ENCODE measurements at places on chromosomes 2 and 18. TPM values are rescaled to one million over a fixed set of nuclear protein-coding genes. Genes with fewer than 3 reads are reported as not detected.
A peak's percentile ranks its signal among the peaks of the same experiment; 100 is the strongest.

Gene GRB14
- total RNA-seq, result 6.2 TPM

Gene BOLA3
- 15.3 TPM for total RNA-seq

Gene BMP10
- total RNA-seq, result not detected

DNA sequence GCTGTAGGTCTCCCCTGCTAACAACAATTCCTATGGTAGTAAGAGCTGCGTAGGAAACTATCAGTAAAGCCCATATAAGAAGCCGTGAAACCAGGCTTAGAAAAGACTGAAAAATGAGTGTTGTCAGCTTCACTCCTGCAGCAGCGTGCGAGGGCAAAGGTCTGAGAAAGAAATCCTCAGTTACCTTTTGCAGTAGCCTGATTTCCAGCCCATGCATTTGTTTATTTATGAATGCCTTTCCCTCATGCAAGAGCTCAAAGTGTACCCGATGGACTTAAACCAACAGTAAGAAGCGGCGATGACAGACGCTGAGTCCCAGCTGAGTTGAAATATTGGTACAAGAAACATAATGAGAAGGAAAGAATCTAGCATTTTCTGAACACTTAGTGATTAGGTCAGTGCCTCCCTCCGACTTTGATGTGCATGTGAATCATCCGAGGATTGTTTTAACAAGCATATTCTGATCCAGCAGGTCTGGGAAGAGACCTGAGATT is 15.0 kb upstream of the POLI start:
- H3K4me1 ChIP-seq, result peaks cover 6% of the 10 kb centered on the region
- H3K27me3 ChIP-seq, result no peaks in the 10 kb centered on the region
- no peak for DNase-seq
- no peak overlapping the region for H3K27ac ChIP-seq
- no peak overlapping the region for H3K4me3 ChIP-seq
- no peaks in the 10 kb centered on the region for H3K36me3 ChIP-seq

GRCh38 chr2:133766164-133766832 is 198.0 kb upstream of the NCKAP5 start:
- H3K4me3 ChIP-seq, result no peak overlapping the region
- no peak for DNase-seq
- H3K27me3 ChIP-seq, result no peaks in the 10 kb centered on the region
- H3K4me1 ChIP-seq, result no peaks in the 10 kb centered on the region
- H3K27ac ChIP-seq, result no peak overlapping the region

DNA sequence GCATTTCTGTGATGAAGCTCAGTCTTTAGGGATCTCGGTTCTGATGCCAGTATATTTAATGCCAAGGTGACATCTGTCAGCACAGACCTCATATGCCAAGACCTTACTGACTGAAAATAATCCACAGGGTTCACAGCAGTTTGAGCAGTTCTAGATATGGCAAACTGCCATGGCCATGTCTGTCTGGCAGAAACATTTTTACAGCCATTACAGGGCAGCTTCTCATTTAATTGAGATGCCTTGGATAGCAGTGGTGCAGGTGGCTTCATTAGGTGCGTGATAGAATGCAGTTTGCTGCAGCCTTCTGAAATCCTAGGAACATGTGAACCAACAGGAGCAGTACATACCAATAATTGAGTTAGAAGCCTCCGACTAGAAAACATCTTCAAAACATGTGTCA is 510.6 kb downstream of the XIRP2 start:
- DNase-seq, result no peak
- H3K36me3 ChIP-seq, result no peaks in the 10 kb centered on the region
- no peaks in the 10 kb centered on the region for H3K27me3 ChIP-seq
- no peaks in the 10 kb centered on the region for H3K4me1 ChIP-seq
- no peak overlapping the region for H3K4me3 ChIP-seq

- H3K4me3 ChIP-seq, result no peak overlapping the region
- peaks cover 3% of the 10 kb centered on the region for H3K4me1 ChIP-seq
- no peaks in the 10 kb centered on the region for H3K36me3 ChIP-seq
Observed at GRCh38 chr18:48934723-48935432, 15.9 kb downstream of the SMAD7 start.

DNA sequence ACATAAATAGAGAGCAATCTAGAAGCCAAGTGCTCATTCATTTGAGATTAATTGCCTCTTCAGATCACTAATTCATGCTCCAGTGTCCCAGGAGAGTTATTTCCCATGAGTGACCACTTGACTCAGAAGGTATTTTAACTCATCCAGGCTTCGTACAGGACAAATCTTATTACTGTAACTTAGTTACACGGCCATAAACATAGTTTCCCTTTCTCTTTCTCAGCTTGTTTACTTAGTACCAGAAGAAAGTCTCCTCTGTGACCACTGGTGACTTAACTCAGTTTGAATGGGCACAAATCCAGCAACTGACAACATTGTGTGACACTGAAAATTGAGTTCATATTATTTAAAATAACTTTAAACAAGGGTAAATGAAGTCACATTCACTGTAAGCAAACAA is 25.3 kb downstream of the MMADHC start:
- no peaks in the 10 kb centered on the region for H3K27me3 ChIP-seq
- no peak for DNase-seq

GRCh38 chr2:74528600-74529356 is 728 bp downstream of the AUP1 start:
- peak overlapping the region; percentile 52 for H3K4me3 ChIP-seq
- peaks cover 5% of the 10 kb centered on the region for H3K36me3 ChIP-seq
- peak overlapping the region; percentile 14 for H3K27ac ChIP-seq
- no peaks in the 10 kb centered on the region for H3K4me1 ChIP-seq
- DNase-seq, result no peak
- H3K27me3 ChIP-seq, result no peaks in the 10 kb centered on the region

DNA sequence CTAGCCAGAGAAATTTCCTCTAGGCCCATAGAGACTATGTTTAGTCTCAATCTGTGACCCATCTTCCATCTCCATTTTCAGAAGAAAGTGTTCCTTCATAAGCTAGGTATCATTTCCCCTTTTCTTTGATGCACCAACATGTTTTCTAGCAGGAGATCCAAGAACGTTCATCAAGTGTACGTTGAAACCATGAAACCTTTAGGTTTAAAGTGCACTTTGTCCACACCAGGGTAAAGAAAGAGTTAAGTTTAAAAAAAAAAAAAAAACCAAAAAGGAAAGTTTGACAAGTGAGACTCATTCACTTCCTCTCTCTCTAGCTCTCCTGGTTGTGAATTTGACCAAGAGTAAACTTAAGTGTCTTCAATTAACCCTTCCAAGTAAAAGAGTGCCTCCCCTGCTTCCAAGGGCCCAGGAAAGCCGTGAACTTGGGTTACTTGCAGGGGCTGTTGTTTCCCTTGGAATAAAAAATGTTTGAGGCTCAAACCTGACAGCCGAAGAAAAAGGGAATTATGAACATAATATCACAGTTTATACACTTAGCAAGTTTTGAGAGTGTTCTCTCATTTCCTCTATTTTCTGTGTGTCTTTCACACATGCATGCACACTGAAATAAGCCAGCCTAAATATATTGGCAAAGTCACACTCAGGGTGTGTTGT is 56.7 kb downstream of the LBH start:
- no peaks in the 10 kb centered on the region for H3K36me3 ChIP-seq
- no peak overlapping the region for H3K4me3 ChIP-seq
- no peak for DNase-seq

DNA sequence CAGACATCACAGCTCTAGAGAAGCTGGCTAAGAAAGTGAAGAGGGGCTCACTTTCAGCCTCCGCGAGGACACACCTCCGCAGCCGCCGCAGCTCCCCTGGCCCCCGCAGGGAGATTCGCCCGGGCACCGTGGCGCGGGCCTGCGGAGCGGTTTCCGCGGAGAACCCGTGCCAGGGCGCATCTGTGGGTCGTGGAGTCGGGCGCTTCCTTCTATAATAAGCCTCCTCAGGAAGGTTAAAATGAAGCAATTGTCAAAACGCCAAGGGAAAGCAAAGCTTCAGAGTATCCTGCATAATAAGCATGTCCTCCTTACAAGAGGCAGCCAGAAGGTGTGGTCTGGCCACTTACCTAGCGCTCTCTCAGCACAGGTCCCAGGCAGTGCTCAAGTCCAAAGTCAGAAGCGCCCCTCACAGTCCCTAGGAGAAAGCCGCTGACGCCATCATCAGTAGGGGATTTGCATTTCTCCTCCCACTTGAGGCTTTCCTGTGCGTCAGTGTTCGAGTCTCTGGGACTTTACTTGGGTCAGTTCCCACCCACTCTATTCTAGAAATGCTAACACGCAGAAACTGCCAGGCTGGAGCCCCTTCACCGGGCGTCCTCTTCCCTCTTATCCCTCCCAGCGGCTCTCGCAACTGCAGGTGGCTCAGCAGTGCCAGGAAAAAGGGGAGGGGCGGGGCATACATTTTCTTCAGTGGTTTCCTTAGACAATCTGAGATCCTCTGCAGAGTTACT is at the start of gene STAT4:
STAT4 (minus strand) TSS at position 395 of the 731 bp plus-strand sequence. CDS start 2,791 bp downstream, outside the sequence.
- no peaks in the 10 kb centered on the region for H3K27me3 ChIP-seq
- no peaks in the 10 kb centered on the region for H3K36me3 ChIP-seq
- H3K4me1 ChIP-seq, result no peaks in the 10 kb centered on the region
- peak within 1 kb of the TSS; percentile 43 for H3K4me3 ChIP-seq
- DNase-seq, result peak; percentile 69
- no peak within 1 kb of the TSS for H3K27ac ChIP-seq

DNA sequence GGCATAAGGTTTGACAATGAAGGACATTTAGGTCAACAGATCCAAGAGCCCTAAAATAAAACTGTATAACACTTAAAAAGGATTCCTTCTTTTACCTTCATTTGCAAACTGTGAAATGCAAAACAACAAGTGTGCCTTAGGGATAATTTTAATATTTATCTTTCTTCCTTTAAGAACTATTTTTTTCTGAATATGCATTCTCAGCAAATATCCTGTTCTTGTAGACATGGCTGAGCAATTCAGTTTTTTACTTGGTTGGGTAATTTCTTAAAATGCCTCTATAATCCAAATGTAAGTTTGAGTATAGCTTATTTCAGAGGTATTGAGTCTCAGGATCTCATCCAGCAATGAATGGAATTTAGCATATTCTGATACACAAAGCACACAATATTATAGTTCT is 43.0 kb upstream of the KCNJ3 start:
- H3K27ac ChIP-seq, result no peak overlapping the region
- H3K4me3 ChIP-seq, result no peak overlapping the region
- H3K36me3 ChIP-seq, result no peaks in the 10 kb centered on the region
- H3K27me3 ChIP-seq, result no peaks in the 10 kb centered on the region
